ENCODE measurements at places on chromosomes 3 and 15.

DNA sequence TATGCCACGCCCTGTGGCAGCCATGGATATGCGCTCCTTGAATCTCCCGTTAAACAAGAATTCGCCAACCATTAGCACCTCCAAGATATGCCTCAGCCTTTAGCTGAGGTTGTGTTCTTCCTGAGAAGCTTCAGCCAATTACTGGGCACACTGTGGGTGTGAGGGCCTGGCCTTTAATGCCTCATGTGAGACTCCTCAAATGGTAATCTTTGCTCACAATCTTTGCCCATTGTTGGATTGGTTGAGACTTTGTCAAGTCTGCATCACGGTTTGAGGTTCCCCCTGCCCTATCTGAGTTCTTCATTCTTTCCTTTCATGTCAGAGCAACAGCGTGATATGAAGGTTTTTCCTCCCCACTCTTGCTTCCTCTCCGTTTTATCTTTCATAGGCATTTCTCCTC is 108.1 kb upstream of the CCDC54 start:
- no peak for DNase-seq

- no peak for DNase-seq
Measured at GRCh38 chr15:49290191-49290590, 120.1 kb downstream of the GALK2 start.

DNA sequence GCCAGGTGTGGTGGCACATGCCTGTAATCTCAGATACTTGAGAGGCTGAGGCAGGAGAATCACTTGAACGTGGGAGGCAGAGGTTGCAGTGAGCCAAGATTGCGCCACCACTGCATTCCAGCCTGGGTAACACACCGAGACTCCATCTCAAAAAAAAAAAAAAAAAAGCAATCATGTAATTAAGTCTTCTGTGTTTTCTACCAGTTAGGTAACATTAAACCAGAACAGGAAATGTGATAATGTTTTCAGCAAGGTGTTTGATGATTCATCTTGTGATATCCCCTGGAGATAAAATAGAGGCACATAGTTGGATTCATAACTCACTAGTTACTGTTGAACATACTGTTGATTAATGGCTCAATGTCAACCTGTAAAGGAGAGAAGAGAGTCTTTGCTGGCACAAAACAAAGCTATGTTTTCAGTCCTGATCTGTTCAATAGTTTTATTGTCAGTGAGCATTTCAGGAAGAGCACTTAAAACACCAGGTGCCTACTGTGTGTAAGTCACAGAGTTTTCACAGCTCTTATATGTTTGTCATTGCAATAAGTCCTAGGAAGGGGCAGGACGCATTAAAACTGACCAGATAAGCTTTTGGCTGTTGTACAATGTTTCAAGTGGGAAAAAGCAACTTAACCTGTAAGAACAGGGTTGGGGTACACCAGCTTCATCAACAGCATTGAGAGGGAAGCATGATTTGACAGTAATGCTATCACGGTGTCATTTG is 19.5 kb downstream of the DNAJB11 start:
- DNase-seq = no peak

DNA sequence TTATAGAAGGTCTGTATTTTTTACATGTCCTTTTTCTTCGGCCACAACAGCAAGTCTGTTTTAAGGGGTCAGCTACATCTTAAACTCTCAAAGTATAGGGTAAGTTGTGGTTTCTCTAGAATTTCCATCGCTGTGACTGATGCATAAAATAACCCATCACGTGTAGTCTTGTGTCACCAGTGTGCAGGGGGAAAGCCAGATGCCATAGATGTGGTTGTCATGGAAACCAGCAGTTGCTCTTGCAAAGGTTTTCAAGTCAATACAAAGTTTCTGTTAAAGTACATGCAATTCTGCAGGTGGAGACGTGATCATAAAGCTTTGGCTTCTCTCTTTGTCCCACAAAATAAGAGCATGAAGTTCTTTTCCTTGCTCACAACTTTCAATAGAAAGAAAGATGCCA is 210.3 kb upstream of the ONECUT1 start:
- DNase-seq = no peak

GRCh38 chr3:133675631-133676335 is 14.0 kb upstream of the TOPBP1 start:
- peak; percentile 68 for DNase-seq

- DNase-seq = no peak
Measured at GRCh38 chr3:127459891-127460290, 130.6 kb downstream of the TPRA1 start.

DNA sequence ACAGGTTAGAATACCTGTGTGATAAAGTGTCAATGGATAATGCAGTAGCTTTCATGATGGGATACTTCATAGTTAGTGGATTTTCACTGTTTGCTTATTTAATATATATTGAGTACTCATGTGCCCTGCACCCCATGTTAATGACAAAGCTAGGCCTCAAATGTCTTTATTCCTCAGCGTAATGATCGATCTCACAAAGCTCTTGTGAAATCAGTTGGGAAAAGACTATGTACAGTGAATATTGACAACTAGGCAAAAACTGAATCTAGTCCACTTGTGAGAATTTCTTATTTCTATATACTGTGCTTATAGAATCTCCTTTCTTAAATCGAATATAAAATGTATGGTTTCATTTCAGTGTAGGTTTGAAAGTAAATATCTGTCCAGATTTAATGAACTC is 17.9 kb downstream of the SMC4 start:
- no peak for DNase-seq

- no peak for DNase-seq
Measured at GRCh38 chr3:13303410-13303809, 116.7 kb downstream of the NUP210 start.

DNA sequence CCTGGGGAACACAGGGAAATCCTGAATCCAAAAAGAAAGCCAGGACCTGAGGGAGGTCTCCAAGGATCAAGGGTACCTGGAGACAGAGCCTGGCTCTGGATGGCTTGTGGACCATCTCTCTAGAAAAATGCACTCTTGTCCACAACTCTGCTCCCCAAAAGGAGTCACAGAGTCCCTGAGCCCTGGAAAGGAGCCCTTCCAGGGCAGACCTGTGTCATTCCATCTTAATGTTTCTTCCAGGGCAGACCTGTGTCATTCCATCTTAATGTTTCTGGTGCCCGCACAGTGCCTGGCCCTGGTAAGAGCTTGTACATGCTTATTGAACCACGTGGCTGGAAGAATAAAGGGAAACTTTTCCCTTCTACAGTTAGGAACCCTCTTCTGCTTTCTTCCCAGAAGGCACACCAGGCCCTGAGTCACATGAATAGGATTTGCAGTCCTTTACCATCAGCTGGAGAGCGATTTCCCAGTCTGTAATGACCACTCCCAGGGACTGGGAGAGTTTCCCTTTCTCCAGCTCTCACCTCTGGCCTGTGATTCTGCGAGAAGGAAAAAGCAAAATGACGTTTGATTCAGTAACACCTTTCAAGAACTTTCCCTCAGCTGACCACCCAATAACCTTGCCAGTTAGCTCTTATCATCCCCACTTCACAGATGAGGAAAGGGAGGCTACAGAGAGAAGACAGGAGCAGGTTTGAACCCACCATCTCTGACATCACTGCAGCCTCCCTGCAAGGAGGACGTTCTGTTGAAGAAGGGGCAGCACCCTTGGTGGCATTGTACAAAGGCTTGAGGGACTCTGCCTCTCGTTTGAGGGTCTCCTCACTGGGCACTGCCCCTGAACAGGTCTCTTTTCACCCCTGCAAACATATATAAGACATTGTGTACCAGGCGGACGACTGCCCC is 35.8 kb upstream of the SLCO2A1 start:
- no peak for DNase-seq

Measured in HuH-7 (cell line).